Activated CD4-positive, alpha-beta T cell treated with anti-CD3 and anti-CD28 coated beads, Interleukin-2, Interleukin-6, amounts not matched to agents 100 ng/mL and 50 ng/mL, durations not matched to agents 16 hours and 8 hours (primary cell): ENCODE measurements at places on chromosomes 5 and 9.

- no peak for DNase-seq
These were observed 55.7 kb upstream of the DPYSL3 start for GRCh38 chr5:147565524-147565923.

- DNase-seq: no peak
These were observed 7.6 kb upstream of the CAMSAP1 start for GRCh38 chr9:135914921-135915320.

DNA sequence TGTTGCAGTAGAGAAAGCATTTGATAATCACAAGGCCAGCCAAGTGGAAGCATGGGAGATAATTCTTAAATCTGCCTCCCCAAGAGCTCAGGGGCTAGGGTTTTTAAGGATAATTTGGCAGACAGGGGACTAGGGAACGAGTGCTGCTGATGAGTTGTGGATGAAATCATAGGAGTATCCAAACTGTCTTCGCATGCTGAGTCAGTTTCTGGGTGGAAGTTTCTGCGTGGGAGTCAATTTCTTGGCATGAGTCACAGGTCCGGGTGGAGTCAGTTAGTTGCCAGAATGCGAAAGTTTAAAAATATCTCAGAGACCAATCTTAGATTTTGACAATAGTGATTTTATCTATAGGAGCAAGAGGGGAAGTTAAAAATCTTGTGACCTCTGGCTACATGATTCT is 112.6 kb downstream of the TMC1 start:
- peak; percentile 45 for DNase-seq

DNA sequence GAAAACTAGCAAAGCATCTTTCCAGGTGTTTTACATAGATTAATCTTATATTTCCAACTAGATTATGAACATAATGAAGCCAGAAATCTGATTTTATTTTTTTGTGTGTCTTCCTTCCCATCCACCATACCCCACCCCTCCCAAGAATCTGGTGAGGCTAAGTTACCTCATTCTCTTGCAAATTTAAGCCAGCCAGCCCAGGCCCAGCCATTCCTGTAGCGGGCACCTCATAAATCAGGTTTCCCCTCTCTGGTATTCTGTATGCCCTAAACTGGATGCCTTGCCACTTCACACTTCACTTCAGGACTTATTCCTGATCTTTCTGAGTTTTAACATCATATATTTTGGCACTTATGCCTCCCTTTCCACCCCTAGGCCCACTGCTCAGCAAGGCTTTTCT is 21.8 kb downstream of the C9 start:
- no peak for DNase-seq

DNA sequence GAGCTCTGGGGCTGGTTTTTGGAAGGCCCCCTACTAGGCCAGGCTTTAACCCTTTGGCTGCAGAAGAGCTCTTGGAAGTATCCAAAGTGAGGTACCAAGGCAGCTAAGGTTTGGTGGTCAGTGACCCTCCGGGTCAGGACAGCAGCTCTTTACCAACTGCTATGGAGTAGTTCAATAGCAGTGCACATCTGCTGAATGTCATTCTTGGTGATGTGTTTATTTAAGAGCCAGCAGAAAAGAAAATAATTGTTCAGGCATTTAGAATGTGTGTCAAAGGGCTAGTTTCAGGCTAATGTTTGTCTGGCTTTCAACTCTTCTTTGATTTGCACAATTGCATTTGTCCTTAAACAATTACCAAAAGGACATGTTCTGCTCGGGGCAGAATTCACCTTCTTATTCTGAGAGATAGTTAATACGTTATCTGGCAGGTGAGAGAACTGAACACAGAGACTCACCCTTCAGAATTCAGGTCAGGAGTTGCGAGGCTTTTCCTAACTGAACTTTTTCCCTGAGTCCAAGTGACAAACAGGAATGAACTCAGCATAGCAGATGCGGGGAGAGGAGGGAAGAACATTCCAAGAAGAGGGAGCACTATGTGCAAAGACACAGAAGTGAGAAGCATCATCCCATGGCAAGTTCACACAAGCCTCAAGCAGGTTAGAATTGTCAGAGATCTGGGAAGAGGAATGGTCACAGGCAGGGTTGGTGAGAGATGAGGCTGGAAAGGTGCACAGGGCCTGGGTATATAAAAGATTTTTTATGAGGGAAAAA is 556.7 kb upstream of the TLE4 start:
- no peak for DNase-seq

DNA sequence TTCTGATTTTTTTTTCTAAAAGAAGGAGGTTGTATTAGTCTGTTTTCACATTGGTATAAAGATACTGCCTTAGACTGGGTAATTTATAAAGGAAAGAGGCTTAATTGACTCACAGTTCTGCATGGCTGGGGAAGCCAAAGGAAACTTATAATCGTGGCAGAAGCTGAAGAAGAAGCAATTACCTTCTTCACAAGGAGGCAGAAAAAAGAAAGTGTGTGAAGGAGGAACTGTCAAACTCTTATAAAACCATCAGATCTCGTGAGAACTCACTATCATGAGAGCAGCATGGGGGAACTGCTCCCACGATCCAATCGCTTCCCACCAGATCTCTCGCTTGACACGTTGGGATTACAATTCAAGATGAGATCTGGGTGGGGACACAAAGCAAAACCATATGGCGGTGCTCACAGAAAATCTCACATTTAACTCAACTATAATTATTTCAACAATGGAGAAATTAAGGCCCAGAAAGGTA is 27.1 kb downstream of the DPYSL3 start:
- DNase-seq: no peak

GRCh38 chr5:158639881-158640592 is 459.7 kb downstream of the EBF1 start:
- no peak for DNase-seq

DNA sequence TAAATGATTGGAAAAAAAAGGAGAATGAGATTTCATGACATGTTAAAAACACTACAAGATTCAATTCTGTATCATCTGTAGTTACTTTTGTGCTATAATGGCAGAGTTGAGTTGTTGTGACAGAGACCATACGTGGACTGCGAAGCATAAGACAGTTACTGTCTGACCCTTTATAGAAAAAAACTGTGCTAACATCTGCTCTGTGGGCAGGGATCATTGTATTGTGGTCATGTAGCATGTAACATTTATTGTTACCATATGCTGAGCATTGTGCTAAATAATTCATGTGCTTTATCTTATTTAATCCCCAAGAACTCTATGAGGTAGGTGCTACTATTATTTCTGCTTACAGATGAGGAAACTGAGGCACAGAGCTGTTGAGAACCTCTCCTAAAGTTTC is 147.3 kb upstream of the HMHB1 start:
- DNase-seq: no peak

DNA sequence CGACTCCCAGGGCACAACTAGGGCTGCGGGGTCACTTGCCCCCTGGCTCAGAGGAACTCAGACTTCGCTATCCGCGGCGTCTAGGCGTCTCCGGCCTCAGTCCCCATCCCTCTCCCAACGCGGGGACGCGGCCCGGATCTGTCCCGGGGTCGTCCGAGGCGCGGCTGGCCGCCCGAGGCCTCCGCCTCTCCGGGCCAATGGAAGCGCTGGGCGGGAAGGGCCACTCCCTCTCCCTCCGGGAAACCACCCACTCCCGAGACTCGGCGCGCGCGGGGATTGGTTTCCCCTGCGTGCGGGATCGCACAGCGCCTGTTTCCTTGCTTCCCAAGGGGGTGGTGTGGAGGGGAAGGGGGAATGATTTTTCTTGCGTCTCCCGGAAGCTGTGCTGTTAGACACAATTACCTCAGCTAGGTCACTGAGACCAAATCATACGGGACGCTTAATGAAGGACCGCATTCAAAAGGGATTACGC is 38.3 kb downstream of the NR2F1 start:
- DNase-seq: peak; percentile 9

GRCh38 chr5:101393795-101394450 is 490.8 kb upstream of the ST8SIA4 start:
- peak; percentile 1 for DNase-seq

DNA sequence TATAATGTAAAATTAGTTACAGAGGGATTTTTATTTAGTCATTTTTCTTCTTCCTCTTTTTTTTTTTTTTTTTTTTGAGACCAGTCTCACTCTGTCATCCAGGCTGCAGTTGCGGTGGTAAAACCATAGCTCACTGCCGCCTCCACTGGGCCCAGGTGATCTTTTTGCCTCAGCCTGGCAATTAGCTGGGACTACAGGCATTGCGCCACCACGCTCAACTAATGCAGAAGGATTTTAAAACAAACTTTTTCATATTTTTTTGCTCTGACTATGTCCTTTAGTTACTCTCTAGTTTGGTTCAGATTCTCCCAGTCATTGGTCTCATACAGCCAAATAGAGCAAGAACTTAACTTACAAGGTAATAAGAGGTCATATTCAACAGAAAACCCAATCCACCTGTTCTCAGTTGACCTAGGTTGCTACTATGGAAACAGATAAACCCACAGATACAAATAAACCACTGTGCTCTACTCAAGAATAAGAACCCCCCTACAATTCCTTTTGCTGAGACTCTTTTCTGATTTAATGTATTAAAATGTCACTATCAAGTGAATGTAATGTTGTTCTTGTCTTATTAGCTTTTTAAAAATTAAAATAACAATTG is 50.1 kb upstream of the TTC39B start:
- no peak for DNase-seq

- DNase-seq: no peak
These were observed 38.3 kb upstream of the ZFYVE16 start for GRCh38 chr5:80369521-80369920.

DNA sequence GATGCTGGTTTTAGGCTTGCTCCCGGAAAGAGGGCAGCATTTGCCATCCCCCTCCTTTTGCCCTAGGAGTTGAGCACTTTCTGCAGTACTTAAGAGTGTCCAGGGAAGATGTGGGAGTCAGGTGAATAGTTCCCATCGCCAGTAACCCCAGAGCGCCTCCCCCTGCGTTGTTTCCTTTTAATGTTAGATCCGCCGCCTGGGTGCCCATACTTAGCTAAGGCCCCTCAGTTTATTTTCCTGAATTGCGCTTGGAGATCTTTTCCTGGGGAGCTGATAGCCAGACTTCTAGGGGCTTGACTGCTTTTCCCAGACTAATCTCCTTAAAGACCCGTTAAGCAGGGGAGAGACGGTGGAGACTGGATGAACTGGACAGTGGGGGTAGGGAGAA is 377 bp upstream of the PCDHAC2 start:
- no peak for DNase-seq

GRCh38 chr9:74963056-74963455 is 10.3 kb upstream of the C9orf40 start:
- DNase-seq: no peak

- no peak for DNase-seq
These were observed 26.6 kb downstream of the RAB24 start for GRCh38 chr5:177276886-177277285.

DNA sequence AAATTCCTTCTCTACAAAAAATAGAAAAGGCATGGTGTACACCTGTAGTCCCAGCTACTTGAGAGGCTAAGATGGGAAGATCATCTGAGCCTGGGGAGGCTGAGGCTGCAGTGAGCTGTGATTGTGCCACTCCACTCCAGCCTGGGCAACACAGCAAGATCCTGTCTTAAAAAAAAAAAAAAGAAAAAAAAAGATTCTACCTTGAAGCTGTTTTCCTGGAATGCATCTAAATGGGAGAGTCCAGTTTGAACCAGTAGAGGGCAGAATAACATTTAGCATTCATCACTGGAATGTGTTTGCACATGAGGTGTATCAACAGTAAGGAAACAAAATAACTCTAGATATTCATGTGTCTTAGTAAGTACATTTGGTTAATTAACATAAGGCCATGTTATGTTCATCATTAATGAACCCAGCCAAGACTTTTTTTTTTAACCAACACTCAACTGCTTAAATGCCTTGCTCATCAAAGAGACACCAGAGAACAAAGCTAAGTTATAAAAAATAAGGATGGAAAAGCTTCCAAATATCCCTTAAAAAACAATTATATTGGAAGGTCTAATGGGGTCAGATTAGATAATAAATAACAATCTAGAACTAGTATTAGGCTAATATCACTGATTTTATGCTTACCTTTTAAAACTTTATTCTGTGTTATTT is 16.1 kb downstream of the IFNE start:
- DNase-seq: peak; percentile 56

DNA sequence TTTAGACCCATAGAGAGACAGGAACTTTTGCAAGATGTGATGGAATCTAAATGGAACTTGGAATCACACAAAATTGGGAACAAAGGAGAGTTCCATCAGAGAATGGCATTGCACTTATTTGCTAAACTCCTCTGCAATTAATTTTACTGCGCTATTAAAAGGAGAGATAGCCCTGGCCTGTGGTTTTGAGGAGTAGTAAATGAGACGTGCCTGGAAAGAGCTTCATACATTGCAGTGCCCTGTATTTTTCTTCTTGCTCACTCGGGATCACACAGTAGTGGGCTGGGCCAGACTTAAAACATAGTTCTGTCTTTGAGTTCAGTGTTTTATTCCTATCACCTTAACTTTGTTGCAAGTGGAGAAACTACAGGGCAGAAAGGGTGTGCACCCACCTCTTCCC is 94.4 kb upstream of the SLC27A6 start:
- DNase-seq: no peak

GRCh38 chr9:86990290-86990689 is 43.0 kb upstream of the GAS1 start:
- DNase-seq: no peak

DNA sequence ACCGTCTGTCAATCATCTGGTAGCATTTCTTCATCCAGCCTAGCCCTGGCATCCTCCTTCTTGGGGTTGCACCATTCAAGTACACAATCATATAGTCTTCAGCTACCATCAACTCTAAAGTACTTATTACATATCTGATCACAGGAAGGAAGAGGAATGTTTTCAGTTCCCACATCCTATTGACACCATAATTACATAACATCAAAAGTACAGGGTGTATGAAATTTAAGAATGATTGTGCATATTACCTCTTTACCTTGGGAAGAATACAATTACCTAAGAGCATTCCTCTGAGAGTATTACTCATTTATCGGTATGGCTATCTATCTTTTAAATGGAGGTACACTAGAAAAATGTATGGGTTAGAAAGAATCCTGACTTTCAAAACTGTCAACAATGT is 126.8 kb upstream of the PCA3 start:
- no peak for DNase-seq

DNA sequence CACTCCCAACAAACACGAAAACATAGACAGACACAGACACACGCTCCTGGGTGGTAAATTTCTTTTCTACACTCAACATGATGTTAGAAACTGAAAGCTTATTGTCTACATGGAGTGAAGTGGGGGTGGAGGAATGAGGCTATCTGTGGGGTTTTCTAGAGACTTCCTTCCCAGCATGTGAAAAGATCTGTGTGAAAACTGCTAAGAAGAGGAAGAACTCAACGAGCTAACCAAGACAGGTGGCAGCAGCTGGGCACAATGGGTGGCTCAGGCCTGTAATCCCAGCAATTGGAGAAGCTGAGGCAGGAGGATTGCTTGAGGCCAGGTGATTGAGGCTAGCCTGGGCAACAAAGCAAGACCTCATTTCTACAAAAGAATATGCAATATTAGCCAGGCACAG is 7.6 kb downstream of the FYB1 start:
- DNase-seq: no peak
